ENCODE measurements at places on chromosomes 16 and 17.

GRCh38 chr16:87654826-87655225, 52.5 kb downstream of the JPH3 start:
- no peak for DNase-seq

DNA sequence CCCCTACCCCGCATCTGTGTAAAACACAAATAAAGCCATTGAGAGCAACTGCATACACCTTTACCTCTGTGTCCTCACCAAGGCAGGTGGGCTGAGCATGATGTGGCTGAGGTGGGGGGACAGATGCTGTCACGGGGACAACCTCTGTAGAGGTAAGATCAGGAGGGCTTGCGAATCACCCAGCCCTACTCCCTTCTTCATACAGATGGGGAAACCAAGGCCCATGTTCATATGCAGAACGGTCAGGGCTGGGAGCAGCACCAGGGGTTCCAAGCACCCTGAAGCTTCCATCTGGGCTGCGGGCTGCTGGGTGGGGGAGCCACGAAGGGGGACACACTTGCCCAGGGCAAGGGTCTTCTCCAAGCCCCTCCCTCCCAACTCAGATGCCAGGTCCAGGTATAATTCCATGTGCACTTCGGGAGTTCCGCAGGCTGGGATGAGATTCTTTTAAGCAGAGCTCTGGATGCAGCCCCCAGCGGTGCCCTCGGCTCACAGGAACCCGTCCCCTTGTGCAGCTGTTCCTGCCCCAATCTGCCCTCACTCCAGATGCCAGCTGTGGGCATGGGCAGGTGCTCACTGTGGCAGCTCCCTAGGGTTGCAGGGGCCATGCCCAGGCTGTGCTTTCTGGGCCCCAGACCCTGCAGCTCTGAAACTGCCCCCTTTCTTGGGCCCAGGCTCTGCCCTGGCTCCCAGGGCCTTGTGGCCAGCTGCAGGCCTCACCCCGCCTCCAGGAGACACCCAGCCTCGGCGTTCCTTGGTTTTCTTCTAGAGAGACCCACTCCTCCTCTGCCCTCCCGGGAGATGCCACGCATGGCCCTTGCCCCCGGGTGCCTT, 9.6 kb downstream of the CTRB1 start:
- DNase-seq: no peak

DNA sequence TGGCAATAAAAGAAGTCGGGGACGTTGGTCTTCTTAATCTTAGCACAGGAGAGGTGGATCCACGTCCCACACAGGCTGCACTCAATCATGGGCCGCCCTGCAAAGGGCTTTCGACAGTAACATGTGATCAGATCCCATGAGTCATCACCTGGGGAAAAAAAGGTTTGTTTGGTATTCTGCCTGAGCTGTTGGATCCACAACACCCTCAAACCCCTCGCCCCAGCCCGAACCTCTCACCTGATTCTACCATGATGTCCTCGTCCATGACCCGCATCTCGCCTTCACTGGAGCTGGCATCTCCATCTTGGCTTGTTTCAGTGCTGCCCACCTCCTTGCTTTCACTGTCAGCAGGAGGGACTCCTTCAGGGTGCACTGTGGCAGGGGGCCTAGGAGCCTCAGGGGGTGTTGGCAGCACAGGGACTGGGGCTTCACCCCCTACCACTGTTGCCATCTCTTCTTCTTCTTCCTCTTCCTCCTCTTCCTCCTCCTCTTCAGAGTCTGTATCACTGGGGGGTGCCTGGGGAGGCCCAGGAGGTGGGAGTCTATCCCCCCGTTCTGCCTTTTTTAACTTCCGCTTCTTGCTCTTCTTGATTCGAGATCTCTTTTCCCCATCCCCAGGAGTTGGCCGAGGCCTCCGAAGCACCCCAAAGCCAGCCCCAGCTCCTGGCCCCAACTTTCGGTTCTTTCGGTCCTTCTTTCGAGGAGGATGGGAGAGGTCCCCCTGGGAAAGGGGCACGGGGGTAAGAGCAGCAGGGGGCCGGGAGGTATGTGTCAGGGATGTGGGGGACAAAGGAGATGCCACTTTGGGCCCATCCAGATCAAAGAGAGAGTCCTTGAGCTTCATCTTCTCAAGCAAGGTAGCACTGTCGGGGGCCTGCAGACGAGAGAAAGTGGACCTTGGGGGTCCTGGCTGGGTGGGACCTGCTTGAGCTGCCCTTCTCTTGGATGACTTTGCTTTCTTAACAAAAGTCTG, 1.7 kb upstream of the DVL2 start:
- DNase-seq: no peak

GRCh38 chr17:73874008-73874720, 229.9 kb upstream of the SDK2 start:
- DNase-seq: no peak

DNA sequence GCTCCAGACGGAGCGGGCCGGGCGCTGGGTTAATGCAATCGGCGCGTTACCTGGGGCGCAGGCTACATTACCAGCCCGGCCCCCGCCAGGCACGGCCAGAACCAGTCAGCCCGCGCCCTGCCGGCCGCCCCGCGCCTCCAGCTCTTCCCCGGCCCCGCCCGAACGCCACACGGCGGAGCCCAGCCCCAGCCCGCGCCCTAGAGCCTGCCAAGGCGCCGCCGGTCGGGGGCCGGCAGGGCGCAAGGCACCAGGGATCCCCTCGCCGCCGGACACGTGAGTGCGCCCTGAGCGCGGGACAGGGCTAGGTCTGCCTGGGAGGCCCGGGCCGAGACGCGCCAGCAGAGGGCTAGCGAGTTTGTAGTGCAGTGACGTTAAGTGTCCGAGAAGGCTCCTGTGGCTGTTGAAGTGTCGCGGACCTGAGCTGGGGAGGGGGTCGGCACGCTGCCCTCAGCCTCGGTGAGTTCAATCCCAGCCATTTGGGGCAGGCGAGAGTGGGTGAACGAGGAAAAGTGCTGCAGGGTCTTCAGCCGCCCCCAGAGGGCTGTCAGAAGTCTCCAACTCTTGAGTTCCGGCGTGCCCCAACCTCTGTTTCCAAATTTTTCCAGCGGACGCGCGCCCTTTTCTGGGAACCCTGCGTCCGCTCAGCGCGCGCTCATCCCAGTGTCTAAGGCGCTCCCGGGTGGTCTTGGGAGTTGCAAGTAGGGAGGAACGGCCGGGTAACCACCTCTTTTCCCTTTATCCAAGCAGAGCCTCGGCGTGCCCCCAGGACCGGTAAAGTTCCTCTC, at the start of gene SLC6A2:
Gene SLC6A2 (plus strand): TSS at position 92 of the 785 bp plus-strand sequence. CDS start 707 bp downstream, outside the sequence.
- DNase-seq: peak; percentile 15

DNA sequence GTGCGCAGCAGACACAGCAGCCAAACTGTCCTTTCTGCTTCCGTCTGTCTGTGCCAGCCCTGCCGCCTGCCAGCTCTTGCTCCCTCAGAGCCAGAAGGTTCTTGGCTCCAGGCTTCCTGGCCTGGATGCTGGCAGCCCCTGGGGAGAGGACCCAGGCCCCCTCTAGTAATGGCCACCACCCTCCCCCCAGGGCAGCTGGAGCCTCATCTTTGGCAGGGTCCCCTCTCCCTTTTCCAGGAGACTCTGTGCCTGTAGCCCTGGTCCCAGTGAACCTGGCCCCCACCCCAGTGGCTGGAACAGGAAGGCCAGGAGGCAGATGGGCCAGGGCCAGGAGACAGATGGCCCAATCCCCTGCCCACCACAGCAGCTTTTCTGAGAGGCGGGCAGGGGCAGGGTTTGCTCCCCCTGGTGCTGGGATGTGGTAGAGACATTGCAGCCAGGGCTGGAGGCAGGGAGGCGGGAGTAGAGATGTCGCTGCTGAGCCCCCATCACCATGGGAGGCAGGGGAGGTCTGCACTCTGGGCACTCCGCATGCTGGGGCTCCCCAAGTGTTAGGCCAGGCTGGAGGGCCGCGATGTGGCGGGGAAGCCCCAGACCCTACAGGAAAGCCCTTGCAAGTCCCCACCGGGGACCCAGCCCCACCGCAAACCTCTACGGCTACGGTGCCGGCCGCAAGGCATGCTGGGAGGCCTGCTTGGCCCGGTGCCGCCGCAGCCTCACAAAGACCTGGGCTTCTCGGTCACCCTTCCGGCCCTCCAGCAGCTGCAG, 16.7 kb downstream of the UNC13D start:
- DNase-seq: peak; percentile 63

- DNase-seq: no peak
These were observed 67.5 kb upstream of the LGALS9 start for GRCh38 chr17:27563532-27563931.

DNA sequence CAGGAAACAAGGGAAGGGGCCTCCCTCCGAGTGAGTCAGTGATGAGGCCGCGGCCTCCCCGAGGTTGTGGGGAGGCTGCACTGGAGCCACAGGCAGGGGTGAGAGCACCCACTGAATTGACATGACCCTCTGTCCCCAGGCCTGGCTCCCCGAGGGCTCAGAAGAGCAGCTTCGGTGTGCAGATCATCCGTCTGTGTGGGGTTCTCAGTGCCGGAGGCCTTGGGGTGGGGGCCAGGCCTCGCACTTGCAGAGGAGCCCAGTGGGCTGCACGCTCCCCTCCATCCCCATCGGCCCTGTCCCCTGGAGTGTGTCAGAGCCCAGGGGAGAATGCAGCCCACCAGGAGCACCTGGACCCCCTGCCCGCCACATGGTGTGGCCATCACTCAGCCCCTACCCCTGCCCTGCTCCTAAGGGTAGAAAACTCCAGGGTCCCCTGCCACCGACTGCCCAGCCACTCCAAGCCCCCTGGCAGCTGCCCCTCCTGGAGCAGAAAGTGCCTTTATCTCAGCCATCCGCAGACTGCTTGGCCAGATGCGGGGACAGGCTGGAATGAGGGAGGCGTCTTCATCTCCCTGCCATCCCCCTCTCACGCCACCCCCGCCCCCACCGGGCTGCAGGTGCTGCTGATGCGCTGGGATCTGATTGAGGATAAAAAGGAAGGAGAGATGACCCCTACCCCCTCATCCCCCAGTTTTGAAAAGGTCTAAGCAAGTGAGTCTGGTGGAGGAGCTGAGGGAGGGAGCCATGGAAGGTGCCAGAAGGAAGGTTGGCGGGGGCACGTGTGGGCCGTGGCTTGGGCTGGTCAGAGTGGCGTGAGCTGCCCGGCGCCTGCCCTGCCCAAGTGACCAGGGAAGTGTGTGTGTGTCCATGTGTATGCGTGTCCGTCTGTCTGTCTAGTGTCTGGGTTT, 358.3 kb downstream of the SEC14L1 start:
- no peak for DNase-seq

DNA sequence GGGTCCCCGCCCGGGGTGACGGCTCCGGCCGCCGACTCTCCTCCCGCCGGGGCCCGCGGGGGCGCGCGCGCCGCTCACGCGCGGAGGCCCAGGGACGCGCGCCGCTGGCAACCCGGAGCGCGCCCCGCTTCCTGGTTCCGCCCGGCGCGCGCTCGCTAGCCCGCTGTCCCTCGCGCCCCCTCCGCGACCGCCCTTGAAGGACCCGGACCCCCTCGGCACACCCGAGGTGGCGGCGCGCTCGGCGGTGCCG, at the start of gene STAT5B:
Gene STAT5B (minus strand): TSS at position 33 of the 250 bp plus-strand sequence. CDS start 44,264 bp downstream, outside the sequence.
- DNase-seq: peak; percentile 75

DNA sequence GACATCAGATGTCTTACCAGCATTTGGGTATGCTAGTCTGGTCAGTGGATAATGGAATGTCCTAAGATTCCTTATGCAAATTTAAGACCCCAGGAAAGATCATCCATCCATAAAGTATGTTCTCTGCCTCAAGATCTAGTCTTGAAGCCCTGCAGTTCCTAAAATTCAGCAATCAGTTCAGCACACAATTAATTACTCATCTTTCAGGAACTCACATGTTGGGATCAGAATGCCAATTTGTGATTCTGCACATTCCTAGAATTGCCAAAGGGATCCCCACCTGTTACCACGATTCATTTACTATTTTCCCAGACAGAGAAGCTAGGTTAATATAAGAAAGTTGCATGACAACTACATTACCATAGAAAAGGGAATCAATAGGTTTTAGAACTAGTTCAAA, 3.2 kb downstream of the OR2C1 start:
- no peak for DNase-seq

- DNase-seq: no peak
These were observed 11.1 kb downstream of the CD300LG start for GRCh38 chr17:43857957-43858600.

DNA sequence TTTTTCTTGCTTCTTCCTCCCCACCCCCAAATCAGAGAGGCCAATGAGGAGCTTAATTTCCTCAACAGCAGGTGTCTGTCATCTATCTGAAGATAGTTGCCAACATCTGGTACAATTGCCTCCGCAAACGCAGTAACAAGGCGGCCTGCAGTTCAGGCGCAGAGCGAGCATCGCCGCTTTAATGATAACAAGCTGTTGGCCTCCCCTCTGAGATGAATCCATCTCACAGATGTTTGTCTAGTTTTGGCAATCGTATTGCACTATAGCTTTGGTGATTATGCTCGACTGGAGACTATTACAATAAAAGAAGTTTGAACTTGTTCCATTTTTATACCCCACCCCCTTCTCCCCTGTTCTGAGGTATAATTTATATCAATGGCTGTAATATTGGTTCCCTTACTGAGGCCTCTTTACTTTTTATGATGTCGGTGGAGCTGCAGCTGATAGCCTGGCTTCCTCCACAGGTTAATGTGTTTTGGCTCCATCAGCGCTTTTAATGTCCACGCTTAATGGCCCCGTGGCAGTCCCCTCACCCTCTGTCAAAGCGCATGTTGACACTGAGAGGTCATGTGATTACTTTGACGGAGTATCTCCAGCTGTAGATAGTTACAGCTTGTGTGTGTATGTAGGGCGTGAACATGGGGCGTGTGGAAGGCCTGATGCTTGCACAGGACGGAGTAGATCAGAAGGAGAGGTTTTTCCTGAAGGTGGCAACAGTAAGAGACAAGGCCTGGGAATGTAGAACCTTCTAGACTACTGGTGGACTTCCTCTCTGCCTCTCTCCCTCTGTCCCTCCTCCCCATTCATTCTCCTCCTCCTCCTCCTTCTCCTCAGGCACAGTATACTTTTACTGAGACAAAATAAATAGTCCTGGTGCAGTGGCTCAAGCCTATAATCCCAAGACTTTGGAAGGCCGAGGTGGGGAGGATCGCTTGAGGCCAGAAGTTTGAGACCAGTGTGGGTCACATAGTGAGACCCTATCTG, 164.7 kb downstream of the MSI2 start:
- DNase-seq: no peak

DNA sequence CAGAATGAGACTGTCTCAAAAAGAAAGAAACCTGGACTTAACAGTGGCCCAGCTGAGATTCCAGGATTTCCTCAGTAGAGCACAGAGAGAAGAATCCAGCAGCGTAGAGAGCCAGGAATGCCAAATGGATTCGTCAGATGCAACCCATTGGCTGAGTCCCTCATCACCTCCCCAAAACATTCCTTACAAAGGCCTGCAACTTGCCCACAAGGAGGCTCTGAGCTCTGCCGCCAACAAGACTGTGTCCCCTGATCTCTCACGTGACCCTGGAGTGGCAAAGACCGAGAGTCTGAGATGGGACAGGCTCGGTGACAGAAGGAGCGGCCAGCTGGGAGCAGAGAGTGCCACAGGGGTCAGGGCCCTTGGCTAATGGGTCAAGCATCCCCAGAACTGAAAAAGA, 6.9 kb upstream of the CHMP6 start:
- peak; percentile 98 for DNase-seq

GRCh38 chr17:50396261-50397110, 837 bp downstream of the LRRC59 start:
- peak; percentile 45 for DNase-seq

GRCh38 chr16:67021321-67021720, 7.6 kb upstream of the CBFB start:
- no peak for DNase-seq

GRCh38 chr17:66625311-66625767, 209.6 kb upstream of the CACNG5 start:
- peak; percentile 59 for DNase-seq

Data from fibroblast of skin of back (primary cell).